ENCODE measurements at places on chromosomes 3 and 15. TPM values are rescaled to one million over a fixed set of nuclear protein-coding genes. Genes with fewer than 3 reads are reported as not detected.

GRM2 gene
- total RNA-seq, result 5.6 TPM

SLC9A9 gene
- 1.4 TPM for total RNA-seq

PSTPIP1 gene
- not detected for total RNA-seq

EOMES gene
- total RNA-seq, result not detected

CACNA2D2 gene
- total RNA-seq, result 0.68 TPM

- DNase-seq, result no peak
- no peaks in the 10 kb centered on the region for H3K27me3 ChIP-seq
- H3K4me3 ChIP-seq, result no peak overlapping the region
- H3K36me3 ChIP-seq, result no peaks in the 10 kb centered on the region
- no peaks in the 10 kb centered on the region for H3K4me1 ChIP-seq
- no peak overlapping the region for H3K27ac ChIP-seq
These were observed 31.9 kb upstream of the EIF4A2 start for GRCh38 chr3:186751480-186751879.

- no peak overlapping the region for H3K4me3 ChIP-seq
- DNase-seq, result no peak
- no peaks in the 10 kb centered on the region for H3K4me1 ChIP-seq
- H3K27ac ChIP-seq, result no peak overlapping the region
These were observed 411.0 kb upstream of the ATP11B start for GRCh38 chr3:182382112-182382857.

Measured in A673 (cell line).